ENCODE measurements at places on chromosomes 5 and 9.

DNA sequence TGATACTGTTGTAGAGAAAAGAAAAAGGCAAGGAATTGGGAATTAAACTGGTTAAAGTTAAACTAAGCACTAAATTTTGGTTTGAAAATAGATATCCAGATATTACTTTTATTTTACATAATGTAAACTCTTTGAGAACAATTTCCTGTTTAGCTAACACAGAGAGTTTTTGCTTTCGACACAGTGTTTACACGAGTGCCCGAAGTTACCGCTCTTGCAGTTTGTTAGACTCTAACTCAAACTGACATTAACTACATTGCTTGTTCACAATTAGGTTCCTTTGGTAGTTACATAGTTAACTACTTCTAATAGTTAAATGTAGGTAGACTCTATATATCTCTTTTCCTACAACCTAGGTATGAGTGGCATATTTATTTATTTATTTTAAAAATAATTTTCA, 117.1 kb upstream of the CHD1 start:
- no peak for DNase-seq

DNA sequence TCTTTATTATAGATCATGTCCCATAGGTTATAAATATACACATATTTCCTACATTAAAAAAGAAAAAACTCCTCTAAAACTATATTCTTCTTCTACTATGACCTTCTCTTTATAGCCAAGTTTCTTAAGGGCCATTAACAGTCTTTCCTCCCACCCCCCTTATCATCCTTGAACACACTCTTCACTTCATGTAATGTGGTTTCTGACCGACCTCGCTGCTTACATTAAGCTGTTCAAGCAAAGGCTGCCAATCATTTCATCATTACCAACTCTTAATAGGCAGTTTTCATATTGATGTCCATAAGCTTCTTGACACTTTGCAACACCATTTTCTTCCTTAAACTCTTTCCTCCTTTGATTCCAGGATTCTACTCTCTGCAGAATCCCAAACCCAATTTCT, 283.0 kb upstream of the PCSK5 start:
- no peak for DNase-seq

DNA sequence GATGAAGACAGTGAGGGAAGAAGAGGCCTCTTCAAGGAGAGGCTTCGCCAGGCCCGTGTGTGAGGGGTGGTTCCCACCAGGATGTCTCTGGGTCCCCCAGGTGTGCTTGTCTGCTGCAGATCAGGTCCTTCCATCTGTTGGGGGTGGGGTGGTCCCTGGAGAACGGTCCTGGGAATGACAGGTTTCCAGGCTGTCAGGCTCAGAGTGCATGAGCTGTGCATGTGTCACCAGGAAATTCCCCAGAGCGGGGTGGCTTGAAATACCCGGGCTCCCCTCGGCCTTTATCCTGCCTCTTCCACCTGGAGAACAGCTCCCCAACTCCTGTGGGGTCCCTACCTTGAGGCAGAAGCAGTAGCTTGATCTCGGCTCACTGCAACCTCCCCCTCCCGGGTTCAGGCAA, 118.8 kb downstream of the GAPVD1 start:
- DNase-seq: no peak

DNA sequence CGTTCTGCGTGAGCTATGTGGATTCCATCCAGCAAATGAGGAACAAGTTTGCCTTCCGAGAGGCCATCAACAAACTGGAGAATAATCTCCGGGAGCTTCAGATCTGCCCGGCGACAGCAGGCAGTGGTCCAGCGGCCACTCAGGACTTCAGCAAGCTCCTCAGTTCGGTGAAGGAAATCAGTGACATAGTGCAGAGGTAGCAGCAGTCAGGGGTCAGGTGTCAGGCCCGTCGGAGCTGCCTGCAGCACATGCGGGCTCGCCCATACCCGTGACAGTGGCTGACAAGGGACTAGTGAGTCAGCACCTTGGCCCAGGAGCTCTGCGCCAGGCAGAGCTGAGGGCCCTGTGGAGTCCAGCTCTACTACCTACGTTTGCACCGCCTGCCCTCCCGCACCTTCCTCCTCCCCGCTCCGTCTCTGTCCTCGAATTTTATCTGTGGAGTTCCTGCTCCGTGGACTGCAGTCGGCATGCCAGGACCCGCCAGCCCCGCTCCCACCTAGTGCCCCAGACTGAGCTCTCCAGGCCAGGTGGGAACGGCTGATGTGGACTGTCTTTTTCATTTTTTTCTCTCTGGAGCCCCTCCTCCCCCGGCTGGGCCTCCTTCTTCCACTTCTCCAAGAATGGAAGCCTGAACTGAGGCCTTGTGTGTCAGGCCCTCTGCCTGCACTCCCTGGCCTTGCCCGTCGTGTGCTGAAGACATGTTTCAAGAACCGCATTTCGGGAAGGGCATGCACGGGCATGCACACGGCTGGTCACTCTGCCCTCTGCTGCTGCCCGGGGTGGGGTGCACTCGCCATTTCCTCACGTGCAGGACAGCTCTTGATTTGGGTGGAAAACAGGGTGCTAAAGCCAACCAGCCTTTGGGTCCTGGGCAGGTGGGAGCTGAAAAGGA, 10.9 kb downstream of the QRFP start:
- no peak for DNase-seq

- DNase-seq: no peak
Observed at GRCh38 chr5:163815240-163815791, 309.9 kb downstream of the MAT2B start.

DNA sequence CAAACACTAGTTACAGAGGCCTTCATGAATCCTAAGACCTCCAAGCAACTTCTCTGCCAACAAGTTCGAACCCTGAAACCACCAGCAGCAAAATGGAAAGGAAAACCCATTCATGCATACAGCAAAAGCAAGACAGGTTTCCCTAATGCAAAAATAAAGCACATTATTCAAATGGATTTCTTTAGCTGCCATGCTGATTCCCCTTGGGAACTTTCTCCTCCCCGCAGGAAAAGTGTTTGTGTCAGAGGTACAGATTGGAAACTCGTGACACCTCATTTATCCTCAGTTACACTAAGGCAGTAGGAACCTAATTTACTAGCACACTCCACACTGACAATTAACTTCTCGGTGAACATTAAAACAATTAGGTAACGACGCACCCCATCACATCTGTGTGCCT, 63.4 kb downstream of the TLE1 start:
- DNase-seq: no peak

- DNase-seq: no peak
Observed at GRCh38 chr5:99058466-99058865, 129.7 kb upstream of the CHD1 start.

DNA sequence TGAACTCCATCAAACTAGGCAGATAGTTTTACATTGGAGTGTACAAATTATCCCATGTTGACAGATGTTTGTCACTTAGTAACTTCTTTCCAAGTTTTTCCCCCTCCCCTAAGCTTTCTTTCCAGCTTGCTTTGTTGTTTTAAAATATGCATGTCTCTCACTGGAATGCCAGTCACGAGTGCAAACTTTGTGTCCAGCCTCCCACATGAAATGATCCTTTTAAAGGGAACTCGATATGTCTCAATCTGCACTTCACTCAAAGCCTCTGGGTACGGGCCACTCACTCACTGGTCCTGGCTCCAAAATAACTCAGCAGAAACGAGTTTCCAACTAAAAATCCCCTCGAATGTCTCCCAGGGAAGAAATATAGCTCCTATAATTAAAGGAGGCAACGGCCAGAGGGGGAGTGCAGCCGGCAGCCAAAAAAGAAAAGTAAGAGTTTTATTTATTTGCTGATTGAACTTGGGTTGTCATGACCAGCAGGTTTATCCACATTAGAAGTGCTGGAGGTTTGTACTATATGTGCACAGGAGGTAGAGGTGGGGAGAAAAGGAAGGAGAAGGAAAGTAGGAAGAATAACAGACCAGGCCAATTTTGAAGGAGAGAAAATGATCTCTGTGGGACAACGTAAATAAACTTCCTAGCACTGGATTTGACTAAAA, 17.5 kb downstream of the NR2F1 start:
- no peak for DNase-seq

DNA sequence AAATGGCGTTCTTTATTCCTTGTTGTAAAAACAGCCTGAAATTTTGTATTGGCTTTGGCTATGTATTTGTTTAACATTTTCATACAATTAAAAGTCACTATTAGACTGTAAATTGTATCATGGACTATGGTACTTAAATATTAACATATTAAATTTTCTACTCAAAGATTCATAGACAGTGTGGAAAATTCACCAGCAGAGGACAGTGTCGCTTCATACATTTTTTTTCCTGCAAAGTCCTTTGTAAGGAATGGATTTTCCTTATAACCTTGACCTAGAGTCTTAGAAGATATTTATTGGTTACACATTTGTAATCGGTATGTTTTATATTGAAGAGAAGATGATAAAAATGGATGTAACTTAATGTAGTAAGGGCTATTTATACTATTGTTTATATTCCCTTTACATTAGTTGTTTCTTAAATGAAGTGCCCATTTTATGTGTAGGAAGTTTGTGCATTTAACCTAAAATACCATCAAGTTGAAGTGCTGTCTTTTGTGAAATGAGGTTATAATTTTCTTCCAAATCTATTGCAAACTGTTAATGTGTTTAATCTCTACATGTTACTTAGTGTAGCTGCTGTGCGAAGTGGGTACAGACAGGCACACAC, 150.1 kb downstream of the KDM4C start:
- no peak for DNase-seq

- DNase-seq: no peak
Observed at GRCh38 chr5:33685873-33686755, 205.7 kb downstream of the ADAMTS12 start.

DNA sequence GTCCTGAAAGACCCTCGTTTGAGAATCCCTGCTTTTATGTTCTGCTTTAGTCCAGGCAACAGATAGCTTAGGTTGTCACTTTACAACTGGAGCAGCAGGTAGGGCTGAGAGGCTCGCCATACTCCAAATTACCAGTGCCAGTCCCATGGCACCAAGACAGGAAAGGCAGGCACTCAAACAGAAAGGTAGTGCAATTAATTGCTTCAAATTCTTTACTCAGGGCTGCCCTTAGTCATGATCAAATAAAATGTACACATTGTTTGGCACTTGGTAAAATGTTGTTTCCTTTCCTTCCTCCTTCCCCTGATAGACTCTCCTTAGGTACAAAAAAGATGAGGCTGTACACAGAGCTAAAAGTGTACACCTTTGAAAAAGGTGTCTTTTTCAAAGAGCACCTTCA, 115.8 kb upstream of the CCDC152 start:
- no peak for DNase-seq

DNA sequence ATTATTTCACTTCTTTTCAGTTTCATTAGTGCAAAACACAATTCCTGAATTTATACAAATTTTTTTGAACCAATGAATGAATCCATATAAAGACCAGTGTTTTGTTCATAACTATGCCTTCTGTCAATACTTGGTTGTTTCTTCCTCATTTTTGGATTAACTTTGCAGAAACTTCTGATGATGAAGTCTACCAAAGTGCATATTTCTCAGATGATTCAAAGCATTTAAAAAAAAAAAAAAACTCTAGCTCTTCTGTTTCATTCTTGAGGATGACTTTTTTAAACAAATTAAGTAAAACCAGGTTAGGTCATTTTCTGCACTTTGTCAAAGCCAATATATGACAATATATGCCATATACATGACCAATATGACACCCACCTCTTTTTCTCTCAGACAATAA, 92.6 kb downstream of the CHSY3 start:
- DNase-seq: no peak
